Activated T-cell treated with anti-CD3 and anti-CD28 coated beads, Interleukin-2, amount 50 U/mL, for 1 hour (primary cell): ENCODE measurements at places on chromosomes 13 and 19.
A peak's percentile ranks its signal among the peaks of the same experiment; 100 is the strongest.

DNA sequence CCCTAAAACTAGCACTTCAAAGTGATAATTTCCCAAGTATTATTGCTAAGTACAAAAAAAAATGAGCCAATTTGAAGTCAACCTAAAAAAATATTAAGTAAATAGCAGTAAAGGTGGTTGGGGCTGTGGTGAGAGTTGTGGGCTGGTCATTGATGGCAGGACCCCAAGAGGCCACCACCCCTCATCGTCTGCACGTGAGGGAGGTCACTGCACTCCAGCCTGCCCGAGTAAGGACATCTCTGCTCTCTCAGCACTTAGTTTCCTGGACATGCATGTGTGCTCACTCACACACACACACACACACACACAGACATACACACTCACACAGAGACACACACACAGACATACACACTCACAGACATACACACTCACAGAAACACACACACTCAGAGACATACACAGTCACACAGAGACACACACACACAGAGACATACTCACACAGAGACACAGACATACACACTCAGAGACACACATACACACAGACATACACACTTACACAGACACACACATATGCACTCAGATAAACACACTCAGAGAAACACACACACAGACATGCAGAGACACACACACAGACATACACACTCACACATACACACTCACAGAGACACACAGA is 127.2 kb upstream of the SOX1 start:
- DNase-seq: no peak

- DNase-seq: no peak
These were observed 2.3 kb upstream of the PSPN start for GRCh38 chr19:6378041-6378440.

- peak; percentile 55 for DNase-seq
These were observed 17.8 kb downstream of the SPC24 start for GRCh38 chr19:11137542-11138384.

DNA sequence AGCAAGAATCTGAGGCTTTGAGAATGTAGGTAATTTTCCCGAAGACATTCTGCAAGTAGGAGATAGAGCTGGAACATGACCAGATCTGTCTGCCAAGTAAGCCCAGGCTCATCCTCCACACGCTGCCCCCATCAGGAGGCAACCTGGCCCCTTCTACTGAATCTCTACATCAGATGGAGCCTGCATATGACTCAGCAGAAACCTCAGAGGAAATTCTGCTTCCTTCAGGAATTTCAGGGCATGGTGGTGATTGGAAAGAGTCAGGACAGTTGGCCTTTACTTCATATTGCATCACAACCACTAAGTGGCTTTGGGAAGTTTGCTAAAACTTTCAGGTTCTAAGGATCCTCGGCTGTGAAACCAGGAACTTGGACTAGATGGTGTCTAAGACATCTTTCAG is 85.2 kb downstream of the LRRC63 start:
- no peak for DNase-seq

DNA sequence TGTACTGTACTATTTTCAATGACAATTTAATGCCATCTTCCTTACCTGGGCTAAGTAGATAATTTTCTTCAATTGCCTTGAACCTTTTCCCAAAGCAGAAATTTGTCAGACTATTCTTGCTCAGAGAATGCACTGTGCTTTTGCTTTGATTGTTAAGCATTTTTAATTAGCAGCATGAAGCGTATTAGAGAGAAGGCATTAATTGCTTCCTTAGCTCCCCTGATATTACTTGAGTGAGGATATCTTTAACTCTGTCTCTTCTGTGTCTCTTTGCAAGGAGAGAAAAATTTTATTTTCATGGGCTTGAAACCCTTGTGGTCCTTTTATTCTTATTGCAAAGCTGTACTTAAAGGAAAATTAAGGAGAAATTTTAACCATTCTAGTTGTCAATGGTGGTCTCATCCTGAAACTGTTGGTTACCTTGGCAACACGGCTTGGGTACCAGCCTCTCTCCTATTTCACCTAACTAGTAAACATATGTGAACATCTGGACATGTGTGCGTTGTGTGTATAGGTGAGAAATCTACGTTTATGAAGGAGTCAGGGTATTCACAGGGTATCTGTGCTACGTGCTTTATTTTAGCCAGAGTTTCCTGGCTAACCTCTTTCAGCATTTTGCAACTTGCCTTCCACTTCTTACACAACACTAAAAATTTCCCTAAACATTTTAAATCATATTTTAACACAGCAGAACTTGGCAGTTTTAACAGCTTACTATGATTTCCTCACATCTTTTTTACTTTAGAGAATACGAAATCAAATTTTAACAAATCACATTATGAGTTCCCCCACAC is 225.5 kb downstream of the KLF5 start:
- DNase-seq: no peak

DNA sequence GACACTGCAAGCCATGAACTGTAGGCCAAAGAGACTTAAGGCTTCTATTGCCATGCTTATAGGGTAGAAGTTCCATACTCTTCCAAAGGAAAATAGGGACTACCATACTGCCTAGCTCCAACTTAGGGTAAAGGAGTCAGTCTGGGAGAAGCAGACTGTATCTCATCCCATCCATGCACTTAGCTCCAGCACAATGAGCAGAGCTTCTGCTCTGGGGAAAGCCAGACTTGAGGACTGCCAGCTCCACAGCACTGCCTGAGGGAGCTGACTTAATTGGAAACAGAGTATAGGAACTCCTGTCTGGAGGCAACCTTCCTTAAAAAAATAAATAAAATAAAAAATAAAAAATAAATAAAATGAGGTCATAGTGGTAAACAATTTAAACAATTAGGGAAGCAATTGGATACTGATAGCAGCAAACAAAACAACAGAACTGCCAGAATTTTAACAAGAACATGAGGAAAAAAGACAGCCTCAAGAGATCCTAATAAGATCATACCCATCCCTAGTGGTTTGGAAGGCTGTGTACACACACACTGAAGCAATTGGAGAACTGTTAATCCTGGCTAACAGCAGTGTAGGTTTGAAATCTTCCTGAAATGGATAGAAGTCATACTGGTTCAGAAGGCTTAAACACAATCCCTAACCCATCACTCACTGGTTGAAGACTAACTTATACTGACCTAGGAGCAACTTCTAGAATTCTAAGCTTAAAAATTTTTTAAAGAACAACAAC is 550.1 kb downstream of the TBC1D4 start:
- DNase-seq: no peak

- DNase-seq: no peak
These were observed 300.7 kb downstream of the DCT start for GRCh38 chr13:94178625-94179244.

DNA sequence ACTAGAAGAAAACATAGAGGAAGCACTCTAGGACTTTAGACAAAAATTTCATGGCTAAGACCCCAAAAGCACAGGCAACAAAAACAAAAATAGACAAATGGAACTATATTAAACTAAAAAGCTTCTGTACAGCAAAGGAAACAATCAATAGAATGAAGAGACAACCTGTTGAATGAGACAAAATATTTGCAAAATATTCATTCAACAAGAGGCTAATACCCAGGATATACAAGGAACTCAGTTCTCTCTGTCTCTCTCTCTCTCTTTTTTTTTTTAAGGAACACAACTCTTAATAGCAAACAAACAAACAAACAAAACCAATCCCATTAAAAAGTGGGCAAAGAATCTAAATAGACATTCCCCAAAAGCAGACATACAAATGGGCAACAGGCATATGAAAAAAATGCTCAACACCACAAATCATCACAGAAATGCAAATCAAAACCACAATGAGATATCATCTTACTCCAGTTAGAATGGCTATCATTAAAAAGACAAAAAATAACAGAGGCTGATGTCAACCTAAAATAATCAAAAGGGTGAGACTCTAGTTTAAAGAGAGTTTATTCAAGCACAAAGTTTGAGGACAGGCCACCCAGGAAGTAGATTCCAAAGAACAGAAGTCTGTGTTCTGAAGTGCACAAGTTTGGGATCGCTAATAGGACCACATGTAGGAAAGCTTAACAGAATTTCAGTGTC is 27.1 kb upstream of the SLC7A9 start:
- no peak for DNase-seq

GRCh38 chr13:113168211-113168610 is 9.8 kb downstream of the PROZ start:
- DNase-seq: no peak

DNA sequence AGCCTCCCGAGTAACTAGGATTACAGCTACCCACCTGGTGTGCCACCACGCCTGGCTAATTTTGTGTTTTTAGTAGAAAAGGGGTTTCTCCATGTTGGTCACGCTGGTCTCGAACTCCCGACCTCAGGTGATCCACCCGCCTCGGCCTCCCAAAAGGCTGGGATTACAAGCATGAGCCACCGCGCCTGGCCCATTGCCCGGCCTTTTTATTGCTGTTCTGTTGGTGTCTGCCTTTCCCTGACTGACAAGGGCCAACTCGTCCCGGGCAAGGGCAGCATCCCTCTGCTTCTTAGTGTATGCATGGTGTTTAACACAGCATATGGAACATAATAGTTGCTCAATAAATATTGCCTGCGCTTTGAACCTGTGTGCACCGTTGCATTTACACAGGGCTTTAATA is 6.2 kb upstream of the RETN start:
- no peak for DNase-seq

GRCh38 chr13:76609643-76610042 is 276.6 kb downstream of the KCTD12 start:
- no peak for DNase-seq

DNA sequence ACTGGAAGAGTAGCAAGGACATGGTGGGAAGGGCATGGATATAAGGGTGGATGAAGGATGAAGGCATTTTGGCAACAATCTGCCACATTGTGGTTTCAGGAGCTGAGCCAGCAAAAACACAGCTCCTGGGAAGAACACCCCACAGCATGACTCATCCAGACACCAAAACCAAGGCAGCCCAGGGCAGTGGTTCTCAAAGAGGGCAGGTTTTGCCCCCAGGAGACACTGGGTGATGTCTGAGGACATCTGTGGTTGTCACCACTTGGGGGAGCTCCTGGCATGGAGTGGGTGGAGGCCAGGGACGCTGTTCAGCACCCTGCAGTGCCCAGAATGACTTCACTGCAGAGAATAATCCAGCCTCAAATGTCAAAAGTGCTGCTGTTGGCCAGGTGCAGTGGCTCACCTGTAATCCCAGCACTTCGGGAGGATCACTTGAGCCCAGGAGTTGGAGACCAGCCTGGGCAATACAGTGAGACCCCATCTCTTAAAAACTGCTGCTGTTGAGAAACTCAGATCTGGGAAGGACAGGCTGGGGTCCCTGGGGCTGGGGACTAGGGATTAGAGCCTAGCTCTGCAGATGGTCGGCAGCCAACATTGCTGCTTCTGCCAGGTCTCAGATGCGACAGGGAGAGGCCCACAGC is 16.1 kb downstream of the ZFR2 start:
- peak; percentile 42 for DNase-seq

DNA sequence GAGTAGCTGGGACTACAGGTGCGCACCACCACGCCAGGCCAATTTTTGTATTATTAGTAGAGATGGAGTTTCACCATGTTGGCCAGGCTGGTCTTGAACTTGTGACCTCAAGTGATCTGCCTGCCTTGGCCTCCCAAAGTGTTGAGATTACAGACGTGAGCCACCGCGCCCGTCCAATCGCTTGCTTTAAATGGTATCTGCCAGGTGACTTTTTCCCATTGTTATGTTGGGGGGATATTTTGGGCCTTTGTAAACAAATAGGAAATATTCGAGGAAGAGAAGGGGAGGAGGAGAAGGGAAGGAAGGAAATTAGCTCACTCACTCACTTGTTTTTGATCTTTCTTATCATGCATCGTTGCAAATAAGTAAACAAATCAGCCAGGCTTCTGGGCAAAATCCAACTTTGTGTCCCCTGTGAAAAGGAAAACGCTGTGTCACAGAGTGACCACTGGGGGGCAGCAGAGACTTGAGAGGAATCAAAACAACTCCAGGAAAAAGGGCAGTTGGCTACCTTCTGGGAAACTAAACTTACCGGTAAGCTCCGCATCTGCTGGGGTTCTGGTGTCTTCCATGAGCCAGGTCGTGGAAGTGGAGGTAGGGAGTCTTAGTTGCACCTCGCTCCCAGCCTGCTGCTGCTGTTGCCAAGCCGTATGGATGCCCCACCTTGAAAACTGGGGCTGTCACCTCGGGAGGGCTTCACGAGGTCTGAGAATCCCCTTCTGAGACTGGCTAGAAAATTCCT is 9.3 kb upstream of the RANBP3 start:
- peak; percentile 71 for DNase-seq

DNA sequence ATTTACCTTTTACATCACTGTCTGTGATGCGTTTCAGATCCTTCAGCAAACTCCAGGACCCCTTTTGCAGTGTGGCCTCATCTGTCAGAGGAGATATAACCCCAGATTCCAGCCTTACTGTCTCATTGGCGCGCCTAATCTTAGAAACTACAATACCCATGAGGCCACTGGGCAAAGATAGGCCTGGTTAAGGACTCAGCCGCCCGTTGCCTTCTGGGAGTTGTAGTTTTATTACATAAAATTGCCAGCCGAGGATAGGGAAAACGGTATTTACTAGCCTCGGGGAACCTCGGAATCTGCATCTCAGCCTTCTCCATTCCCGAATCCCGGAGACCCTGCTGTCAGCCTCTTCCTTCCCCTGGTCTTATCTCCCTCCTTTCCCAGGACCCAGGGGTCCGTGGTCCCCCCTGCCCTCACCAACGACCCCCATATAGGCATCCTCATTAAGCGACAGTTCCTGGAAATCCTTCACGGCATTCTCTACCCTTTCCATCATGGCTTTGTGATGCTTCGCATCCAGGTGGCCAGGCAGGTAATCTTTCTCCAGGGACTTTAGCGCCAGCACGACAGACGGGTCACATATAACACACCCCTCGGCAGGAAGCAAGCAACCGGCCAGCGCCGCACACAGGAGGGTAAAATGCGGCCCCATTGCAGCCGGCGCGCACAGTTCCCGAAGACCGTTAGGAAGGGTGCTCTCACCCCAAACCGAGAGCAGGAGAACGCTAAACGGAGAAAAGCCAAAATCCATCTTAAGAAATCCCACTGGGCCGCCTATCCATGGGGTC is 1.3 kb downstream of the IZUMO1 start:
- peak; percentile 46 for DNase-seq

GRCh38 chr19:41746593-41747227 is 8.6 kb upstream of the CEACAM6 start:
- peak; percentile 37 for DNase-seq

DNA sequence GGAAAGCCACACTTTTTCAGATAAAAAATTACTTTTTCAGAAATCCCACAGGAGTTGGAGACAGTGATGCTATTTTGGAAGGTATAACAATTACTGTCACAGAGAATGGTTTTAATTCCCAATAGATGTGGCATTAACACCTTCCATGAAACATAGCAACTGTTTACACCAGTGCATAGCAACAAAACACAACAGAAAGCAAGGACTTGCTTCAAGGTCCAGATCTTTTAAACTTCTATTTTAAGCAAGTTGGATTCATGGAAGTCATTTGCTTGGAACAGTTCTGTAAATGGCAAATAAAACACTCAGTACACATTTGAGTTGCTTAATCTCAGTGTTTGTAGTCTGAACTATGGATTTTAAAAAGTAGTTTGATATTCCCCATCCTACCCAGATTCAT is 385.9 kb upstream of the SPRY2 start:
- no peak for DNase-seq

- no peak for DNase-seq
These were observed 162.5 kb upstream of the SLITRK1 start for GRCh38 chr13:84044805-84045204.

- DNase-seq: no peak
These were observed 287.2 kb downstream of the FOXO1 start for GRCh38 chr13:40379196-40379595.
